ENCODE measurements at places on chromosomes 11 and 22.

DNA sequence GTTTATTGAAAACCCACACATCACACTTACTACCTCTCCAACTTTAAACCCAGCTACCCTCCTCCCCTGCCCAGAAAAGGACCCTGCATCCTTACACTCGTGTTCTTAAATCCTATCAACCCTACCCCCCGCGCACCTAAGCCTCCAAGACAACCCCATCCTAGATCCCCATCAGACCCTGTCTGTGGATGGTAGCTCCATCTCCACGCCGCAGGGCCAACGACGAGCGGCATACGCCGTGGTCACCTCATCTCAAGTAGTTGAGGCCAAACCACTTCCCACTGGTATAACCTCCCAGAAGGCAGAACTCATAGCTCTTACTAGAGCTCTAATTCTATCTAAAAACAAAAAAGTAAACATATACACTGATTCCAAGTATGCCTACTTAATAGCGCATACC lies 9.4 kb upstream of the OR56A3 start:
- no peak for DNase-seq

GRCh38 chr11:132008872-132009271 lies 638.5 kb downstream of the NTM start:
- peak; percentile 40 for DNase-seq

DNA sequence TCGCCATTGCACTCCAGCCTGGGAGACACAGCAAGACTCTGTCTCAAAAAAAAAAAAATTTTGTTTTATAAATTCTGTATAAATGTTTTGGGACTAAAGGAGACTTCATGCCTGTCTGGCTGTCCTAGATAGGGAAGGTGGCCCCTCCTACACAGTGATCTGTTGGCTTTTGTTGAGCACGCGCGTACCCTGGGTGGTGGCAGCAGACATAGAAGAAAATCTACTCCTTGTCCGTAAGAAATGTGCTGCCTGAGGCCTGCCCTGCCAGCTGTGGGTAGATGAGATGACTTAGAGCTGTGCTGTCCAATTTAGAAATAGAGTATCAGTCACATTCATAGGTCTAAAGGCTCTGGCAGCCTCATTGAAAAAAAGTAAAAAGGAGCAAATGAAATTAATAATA lies 37.0 kb downstream of the AP2A2 start:
- no peak for DNase-seq

DNA sequence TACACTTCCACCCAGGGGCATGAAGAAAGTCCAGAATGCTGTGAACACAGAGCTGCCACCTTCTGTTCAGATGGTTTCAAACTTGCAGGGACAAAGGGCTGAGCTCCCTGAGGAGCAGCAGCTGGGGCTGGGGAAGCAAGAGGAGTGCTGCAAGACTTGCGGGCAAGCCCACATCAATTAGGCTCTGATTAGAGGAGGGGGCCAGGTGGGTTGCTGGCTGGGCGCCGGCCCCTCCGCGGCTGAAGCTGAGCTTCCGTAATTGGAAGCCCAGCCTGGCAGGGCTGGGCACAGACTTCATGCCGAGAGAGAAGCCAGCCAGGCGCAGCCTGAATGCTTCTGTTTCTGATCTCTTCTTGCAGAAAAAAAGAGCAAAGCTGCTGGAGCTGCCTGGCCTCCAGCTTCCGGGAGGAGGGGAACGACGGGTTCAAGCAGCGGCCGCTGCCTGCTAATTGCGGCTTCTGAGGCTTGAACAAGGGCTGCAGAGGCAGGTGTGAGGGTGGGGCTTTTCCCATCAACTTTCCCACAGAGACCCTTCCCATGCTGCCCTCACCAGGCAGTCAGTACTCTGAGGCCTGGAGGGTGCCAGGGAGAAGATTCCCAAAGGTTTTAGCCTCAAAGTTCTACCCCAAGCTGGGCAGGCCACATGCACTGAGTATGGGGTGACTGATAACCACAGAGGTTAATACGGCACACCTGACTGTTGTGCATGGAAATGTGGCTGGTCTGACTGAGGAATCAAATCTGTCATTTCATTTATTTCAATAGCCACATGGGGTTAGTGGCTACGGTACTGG lies 91.1 kb upstream of the LMO1 start:
- no peak for DNase-seq

GRCh38 chr11:44243086-44243485 lies 66.9 kb downstream of the ALX4 start:
- DNase-seq: peak; percentile 54

DNA sequence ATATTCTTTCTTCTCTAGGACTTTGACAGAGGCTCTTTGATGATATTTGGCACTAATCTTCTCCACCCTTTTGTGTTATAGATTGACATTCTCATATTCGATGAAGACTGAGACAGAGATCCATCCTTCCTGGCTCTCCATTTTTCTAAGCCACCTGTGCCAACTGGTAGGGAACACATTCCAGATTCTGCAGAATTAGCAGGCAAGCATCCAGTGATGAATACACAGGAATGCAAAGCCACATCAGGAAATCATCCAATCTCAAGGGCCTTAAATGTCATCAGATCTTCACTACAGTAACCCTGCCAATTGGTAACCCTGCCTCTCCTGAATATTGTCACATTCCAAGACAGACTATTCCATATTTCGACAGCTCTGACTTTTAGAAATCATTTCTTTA lies 718.4 kb upstream of the API5 start:
- no peak for DNase-seq

GRCh38 chr22:23156286-23156685 lies 11.0 kb downstream of the RAB36 start:
- DNase-seq: peak; percentile 31

- no peak for DNase-seq
Measured at GRCh38 chr22:35400501-35400790, 506 bp downstream of the MCM5 start.

GRCh38 chr11:61359516-61359915 lies 2.2 kb downstream of the CYB561A3 start:
- DNase-seq: no peak

GRCh38 chr11:65366340-65366773 lies 11.8 kb downstream of the TIGD3 start:
- peak; percentile 90 for DNase-seq

GRCh38 chr11:113593698-113594308 lies 112.3 kb downstream of the TMPRSS5 start:
- DNase-seq: no peak

GRCh38 chr11:9803685-9804418 lies 140.0 kb downstream of the SWAP70 start:
- DNase-seq: peak; percentile 36

DNA sequence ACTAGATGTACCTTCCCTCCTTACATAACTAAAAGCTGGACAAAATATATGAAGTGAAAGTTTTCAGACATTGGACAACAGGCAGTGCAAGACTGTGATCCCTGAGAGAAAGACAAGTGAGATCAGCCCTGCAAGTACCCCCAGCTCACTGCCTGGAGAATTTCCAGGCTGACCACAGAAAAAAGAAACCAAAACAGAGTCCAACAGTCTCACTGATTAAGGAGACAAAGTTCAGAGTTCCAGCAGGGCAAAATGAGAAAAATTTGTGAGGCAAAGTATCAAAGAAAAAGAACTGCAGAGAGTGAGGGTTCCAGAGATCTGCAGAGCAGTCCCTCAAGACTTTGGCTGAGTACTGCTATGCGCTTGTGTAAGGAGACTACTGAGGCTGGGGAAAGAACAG lies 47.3 kb upstream of the TMEM45B start:
- no peak for DNase-seq

GRCh38 chr11:88188251-88188931 lies 13.1 kb upstream of the RAB38 start:
- DNase-seq: peak; percentile 47

GRCh38 chr11:71558996-71559395 lies 6.4 kb upstream of the KRTAP5-10 start:
- no peak for DNase-seq

DNA sequence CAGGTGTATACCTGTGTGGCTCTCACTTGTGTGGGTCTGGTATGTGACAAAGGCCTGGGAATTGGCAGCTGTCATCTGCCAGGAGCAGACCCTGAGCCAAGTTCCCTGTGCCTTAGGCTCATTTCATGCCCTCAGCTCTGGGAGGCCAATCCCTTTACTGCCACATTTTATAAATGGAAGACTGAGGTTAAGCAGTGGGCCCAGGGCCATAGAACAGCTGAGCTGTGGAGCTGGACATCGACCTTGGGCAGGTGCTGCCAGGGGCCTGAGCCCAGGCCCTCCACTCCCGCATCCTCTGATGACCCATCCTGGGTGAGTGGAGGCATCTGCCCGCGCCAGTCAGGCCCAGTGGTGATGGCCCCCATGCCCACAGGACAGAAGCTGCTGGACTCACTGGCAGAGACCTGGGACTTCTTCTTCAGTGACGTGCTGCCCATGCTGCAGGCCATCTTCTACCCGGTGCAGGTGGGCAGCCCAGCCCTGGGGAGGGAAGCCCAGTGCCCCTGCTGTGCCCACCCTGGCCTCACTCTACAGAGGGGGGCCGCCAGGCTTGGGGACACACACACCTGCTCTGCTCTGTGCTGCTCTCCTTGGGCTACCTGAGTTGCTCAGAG lies 20.9 kb upstream of the ARHGAP8 start:
- DNase-seq: no peak

- no peak for DNase-seq
Measured at GRCh38 chr11:116348226-116348625, 424.6 kb downstream of the BUD13 start.

DNA sequence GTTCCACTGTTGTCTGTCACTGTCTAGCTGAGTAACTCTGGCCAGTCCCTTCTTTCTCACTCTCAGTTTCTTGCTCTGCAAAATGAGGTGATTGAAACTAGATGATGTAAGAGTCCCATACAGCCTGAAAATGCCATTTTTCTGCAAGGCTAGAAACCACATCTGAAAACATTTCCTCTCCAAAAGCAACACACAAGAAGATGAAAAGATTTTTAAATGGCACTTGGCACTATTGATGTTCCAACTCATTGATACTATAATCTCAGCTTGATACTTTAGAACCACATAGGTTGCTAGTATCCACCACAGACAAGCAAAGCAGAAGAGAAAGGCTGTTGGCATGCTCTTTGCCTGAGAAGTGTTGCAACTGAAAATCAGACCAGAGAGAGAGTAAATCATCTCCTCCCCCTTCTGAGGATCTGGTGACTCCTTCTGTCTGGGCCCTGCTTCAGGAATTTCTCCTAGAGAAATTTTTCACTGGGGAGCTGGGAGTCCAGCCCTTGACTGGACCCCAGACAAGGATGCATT lies 1217.9 kb downstream of the LRRC4C start:
- peak; percentile 47 for DNase-seq

DNA sequence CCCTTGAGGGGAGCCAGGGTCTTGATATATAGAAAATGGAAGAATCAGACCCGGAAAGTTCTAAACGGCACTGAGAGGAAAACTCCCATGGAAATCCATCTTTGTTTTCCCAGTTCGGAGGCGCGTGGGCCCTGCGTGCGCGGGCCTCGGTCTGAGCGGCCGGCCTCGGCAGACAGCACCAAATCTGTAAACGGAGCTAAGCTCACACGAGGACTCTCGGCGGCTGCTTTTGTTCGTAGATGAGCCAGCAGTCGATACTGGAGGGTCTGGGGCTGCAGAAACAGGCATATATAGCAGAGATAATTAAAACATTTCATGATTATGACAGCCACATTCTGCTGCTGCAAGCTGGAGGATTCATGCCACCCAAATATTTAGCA lies 68.5 kb upstream of the PPARA start:
- DNase-seq: no peak

GRCh38 chr11:121437018-121437685 lies 15.0 kb upstream of the SORL1 start:
- no peak for DNase-seq

DNA sequence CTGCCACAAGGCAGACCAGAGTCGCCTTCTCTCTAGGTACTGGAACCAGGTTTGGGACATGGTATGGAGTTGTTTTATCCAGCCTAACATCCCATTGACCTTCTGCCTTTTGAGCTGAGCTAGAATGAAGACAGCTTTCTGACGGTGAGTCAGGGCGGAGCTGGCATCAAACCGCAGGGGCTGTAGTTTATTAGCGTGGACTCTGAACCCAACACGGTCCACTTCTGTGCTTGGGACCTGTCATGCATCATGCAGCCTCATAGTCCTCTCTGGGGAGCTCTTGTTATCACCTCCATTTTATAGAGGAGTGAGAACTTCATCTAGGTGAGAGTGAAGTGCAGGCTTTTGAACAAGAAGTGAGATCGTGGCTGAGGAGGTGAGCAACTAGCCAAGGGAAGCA lies 8.3 kb downstream of the GAL3ST1 start:
- no peak for DNase-seq

DNA sequence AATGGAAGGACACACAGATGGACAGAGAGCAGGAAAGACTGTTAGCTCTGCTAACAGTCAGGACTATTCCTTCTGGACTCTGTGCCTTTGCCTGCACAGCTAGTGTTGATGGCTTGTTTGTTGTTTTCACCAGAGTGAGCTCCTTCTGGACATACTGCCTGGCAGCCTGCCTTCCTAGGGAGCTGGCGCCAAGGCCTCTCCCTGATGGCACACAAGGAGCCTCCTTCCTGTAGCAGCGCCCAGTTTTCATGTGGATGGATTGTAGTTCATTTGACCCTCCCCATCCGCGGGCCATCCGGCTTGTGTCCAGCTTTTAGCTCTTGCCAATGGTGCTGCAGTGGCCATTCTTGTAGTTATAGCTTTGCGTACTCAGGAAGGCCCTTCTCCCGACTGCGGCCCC lies 16.6 kb upstream of the BCR start:
- DNase-seq: no peak

DNA sequence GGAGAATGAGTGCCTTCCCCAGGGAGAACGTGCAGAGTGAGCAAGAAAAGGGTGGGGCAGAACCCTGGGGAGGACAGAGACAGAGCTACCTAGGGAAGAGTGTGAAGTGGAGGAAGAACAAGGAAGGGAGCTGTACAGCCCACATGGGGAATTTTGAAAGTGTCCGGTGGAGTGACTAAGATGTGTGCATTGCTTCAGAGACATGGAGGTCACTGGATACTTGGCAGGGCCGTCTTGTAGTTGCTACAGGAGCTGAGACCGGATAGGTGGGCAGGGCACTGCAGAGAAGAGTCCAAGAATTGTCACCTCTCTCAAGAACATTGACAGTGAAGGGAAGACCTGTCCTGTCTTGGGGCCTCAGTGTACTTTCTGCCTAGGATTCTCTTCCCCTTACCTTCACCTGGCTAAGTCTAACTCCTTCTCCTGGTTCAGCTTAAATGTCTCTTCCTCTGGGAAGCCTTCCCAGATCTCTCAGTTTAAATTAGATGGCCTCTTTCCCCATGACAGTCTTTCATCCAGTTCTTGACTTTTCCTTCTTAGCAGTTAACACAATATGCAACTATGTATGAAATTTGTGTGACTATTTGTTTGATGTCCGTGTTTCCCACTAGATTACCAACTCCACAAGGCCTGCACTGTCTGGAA lies 9.2 kb upstream of the P2RY6 start:
- DNase-seq: no peak

DNA sequence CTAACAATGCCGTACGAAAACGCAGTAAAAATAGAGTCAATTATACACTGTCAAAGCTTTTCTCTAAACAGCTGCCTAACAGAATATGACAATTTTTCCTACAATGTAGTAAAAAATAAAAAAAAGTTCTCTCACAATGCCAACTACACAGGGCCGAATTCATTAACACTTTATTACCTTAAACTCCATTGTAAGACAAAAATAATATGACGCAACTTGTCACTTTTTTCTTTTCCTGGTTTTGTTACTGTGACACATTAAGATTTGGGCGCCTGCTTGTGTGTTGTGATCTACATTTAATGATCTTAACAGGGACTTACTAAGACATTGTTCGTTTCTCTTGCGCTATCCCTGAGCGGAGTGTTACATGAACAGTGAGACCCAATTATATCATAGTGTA lies 204.1 kb downstream of the INSC start:
- DNase-seq: no peak

Measured in mesendoderm (in vitro differentiated cells).